ENCODE measurements at places on chromosomes 3 and 15.

DNA sequence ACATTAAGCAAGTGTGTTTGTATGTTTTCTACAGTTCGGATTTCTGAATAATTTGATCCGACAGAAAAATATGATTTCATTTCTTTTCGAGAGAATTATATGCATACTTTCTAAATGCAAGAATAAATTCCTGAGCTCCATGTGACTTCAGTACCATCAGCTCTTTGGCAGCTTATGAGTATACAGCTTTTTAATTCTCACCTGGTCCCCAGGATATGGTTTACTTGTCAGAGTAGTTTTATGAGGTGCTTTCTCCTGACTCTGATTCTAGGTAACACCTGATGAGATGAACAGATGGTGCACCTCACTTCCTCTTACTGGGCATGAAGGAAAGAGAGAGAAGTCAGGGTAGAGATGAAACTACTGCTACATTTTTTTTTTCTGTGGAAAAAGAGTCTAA is 3.1 kb downstream of the HGD start:
- no peak for DNase-seq

DNA sequence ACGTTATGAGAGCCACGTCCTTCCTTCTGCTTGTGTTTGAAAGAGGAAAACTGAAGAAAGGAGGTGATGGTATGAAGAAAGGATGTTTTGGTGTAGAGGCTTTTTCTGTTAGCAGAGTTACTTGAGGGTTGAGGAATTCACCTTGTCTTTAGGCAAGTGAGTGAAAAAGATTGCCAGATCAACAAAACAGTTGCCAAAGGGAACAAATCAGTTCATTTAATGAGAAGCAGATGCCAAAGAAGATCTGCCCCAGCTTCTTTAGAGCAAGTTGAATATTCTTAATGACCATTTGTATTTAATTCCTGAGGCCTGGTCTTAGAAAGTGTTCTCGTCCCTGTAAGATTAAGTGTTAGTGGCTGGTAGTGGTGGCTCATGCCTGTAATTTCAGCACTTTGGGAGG is 2.6 kb downstream of the CHCHD6 start:
- DNase-seq: no peak

DNA sequence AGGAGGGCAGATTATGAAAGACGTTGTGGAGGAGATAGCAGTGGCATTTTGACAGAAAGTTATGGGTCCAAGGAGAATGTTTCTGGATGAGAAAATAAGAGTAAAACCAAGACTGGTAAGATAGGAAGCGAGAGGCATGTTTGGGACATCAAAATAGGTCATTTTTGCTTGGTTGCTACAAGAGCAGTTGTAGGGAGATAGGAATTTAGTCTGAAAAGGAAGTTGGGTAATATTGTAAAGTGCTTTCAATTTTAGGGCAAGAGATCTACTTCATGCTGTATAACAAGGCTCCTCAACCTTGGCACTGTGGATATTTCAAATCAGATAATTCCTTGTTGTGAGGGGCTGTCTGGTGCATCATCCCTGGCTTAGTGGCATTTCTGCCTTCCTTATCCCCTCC is 118.0 kb upstream of the DPH6 start:
- DNase-seq: no peak

DNA sequence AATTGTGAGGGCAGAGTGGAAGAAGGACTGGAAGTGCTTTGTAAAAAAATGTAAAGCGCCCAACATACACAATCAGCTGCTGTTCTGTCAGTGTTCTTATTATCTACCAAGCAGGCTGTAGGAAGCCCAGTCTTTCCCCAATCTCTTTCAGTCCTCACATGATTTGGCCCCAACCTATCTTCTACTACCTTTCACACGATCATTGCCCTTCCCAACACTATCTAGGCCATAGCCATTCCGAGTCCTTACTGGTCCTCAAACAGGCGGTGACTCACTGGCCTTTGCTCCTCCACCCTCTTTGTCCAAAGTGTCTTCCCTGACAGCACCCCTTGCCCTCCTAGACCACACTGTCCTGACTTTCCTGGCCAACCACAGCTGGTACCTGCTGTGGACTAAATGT is 861 bp upstream of the RFT1 start:
- no peak for DNase-seq

DNA sequence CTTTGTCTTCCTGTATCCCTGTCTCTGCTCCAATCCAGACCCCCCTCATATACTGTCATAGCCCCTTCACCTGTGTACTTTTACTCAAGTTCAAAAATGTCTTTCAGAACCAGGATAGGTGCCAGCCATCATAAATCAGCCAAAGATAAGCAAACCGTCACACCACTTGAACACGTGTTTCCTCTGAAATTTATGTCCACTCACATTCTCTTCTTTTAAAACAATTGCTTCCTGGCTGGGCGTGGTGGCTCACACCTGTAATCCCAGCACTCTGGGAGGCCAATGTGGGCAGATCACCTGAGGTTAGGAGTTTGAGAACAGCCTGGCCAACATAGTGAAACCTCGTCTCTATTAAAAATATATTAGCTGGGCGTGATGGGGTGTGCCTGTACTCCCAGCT is 74.1 kb downstream of the IGF2BP2 start:
- no peak for DNase-seq

GRCh38 chr3:176941689-176942088 is 255.6 kb downstream of the TBL1XR1 start:
- no peak for DNase-seq

DNA sequence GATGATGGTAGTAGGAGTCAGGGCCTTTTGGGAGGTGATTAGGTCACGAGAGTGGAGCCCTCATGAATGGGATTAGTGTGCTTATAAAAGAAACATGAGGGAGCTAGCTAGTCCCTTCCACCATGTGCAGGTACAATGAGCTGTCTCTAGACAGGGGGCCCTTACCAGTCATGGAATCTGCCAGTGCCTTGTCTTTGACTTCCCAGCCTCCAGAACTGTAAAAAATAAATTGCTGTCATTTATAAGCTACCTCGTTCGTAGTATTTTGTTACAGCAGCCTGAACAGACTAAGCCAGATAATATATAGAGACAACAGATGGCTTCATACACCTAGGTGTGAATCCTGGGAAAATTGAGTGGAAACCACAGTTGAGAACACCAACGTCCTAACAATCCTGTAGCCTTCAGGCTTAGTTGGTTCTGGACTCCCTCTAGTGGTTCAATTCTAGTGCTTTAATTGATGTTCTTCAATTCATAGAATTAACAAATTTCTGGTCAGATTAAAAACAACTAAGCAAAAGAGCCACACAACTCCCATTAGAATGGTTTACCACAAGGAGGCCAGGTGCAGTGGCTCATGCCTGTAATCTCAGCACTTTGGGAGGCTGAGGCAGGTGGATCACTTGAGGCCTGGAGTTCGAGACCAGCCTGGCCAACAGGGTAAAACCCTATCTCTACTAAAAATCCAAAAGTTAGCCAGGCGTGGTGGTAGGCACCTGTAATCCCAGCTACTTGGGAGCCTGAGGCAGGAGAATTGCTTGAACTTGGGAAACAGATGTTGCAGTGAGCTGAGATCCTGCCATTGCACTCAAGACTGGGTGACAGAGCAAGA is 21.3 kb upstream of the GATM start:
- no peak for DNase-seq

DNA sequence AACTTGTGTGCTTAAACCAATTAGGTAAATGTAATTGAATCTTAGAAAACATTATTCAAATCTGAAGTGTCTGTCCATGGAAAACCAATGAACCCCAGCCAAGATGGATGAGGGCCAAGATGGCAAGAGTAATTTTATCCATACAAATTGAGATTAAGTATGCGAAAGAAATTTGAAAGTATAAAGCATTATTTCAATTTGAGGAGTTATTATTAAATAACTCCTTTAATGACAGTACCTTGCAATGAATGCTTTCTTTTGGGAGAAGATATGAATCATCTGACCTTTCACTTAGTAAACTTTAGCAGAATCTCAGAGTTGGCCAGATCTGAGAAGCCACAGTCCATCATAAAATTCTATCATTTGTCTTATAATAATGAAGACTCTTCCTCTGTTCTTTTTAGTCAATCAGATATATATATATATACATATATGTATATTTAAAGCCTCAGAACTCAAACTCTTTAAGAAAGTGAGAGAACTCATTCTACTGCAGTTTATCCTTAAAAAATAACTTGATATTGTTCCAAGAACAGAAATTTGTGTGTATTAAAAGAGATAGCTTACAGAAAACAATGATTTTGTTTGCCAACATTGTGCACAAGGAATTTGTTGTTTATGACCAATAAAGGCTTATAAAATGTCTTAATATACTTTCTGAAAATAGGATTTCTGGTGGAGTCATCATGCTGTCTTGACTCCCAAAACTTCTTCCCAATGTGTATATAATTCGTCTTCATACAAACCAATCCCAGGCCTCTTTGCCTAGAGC is 434.8 kb upstream of the THBS1 start:
- no peak for DNase-seq

DNA sequence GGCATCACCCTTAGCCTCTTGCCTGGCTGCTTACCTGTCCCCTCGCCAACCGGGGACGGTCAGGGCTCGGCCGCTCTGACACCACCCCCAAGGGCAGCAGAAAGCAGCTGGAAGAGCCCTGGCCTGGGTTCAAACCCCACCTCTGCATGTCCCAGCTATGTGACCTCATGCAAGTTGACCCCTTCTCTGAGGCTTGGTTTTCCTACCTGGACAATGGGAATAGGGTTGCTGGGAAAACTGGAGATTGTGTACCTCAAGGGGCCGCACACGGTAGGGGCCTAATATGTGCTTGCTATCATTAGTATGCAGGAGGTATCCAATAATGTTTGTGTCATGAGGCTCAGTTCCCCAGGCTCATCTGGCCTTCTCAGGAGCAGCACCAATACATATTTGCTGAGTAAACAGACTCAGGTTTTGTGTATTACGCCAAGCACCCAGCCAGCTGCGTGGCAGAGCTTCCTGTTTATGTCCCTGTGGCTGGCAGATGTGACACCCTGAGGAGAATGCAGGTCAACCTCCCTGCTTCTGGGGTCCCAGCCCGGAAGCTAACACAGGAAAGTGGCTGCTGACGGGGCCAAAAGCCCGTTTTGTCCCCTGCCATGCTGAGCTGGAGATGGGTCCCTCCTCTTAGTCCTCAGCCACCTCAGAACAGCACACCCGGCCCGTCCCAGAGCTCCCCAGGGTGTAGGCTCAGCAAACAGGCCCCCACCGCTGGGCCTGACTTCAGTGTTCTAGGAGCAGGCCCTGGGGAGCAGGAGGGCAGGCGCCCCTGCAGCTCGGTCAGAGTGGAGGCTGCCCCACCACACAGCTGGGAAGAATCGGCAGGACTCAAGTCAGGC is 29.7 kb downstream of the PLXND1 start:
- peak; percentile 75 for DNase-seq

DNA sequence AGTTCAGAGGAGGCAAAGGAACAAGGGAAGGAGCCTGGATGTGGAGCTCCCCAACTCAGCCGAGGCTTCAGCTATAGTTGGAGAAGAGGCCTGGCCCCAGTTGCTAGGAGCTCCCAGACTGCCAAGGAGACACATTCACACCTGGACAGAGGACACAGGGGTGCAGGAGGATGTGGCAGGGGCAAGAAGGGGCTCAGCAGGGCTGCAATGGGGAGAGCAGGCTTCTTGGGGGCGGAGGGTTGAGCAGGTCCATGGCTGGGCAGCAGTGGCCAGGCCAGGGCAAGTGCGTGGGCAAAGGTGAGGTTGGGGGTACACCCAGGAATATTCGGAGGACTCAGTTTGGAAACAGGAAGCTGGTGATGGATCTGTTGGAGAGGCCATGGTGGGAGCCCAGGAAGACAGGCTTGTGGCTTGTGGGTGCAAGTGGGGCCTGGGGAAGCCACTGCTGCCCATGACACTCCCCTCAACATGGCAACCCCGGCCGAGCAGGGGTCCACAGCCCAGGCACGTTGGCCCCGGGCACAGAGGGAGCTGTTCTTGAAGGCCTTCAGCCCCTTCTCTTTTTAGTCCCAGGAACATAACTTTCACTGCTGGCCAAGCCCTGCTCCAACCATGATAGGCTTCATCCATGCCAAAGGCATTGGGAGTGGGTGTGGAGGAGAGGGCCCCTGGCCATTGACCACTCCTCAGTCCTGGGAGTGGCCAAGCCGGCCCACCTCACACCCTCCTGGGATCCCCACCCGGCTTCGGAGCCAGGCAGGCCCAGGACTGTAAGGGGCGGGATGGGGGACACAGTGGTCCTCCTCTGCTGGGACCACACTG is 33.3 kb downstream of the TSPAN3 start:
- DNase-seq: no peak

GRCh38 chr3:137568880-137569279 is 195.2 kb upstream of the SOX14 start:
- no peak for DNase-seq

DNA sequence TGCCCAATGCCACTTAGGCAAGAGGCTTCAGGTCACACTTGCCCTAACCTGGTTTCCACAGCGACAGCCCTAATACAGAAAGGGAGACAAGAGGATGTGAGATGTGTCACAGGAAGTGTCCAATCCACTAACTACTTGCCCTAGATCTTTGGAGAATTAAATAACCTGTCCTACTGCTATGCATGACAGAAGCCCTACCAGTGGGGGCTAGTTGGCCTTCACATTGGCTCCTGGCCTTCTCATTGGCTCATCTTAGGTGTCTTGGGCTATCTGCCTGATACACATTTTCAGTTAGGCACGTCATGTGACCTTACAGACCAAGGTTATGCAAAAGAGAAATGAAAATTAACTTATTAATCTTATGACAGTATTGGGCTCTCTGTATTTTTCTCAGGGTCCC is 449.9 kb downstream of the FHIT start:
- DNase-seq: no peak

- no peak for DNase-seq
Observed at GRCh38 chr15:83721981-83722380, 68.1 kb downstream of the ADAMTSL3 start.

DNA sequence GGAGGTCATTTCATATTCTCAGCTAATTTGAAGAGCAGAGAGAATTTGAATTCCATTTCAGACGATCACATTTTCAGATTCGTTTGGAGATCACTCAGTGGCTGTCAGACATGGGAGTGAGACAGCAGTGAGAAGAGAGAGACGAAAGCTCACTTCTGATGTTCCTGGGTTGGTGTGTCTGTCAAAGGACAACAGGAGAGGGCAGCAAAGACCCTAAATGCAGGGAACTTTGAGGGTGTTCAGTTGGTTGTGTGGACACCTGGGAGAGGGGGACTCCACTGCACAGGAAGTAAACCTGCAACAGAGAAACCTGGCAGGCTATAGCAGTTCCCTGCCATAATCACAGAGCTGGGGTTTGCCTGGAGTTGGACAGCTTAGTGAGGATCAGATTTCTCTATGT is 675.1 kb downstream of the SQOR start:
- no peak for DNase-seq

GRCh38 chr3:34070831-34071585 is 272.6 kb downstream of the PDCD6IP start:
- DNase-seq: no peak

GRCh38 chr3:16300307-16300706 is 35.3 kb downstream of the OXNAD1 start:
- DNase-seq: no peak

- no peak for DNase-seq
Observed at GRCh38 chr15:43107751-43108150, 1.9 kb upstream of the UBR1 start.

DNA sequence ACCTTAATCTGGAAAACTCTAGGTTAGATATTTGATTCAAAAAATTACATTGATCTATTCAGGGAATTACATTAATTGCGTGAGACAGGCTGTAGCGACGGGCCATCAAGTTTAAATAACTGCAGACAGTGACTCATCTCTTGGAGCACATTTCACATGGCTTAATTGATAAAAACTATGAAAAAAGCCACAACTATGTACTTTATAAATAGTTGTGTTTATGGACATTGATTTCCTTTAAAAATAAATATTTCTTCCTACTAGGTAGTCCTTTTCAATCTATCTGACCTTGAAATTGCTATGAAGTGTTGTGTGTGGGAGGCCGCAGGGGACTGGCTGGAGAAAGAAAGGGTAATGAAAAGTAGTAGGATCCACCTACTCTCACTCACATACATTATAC is 157.8 kb downstream of the IL1RAP start:
- DNase-seq: no peak
